ENCODE measurements at places on chromosomes 6 and 20. TPM values are rescaled to one million over a fixed set of nuclear protein-coding genes. Genes with fewer than 3 reads are reported as not detected.

DNA sequence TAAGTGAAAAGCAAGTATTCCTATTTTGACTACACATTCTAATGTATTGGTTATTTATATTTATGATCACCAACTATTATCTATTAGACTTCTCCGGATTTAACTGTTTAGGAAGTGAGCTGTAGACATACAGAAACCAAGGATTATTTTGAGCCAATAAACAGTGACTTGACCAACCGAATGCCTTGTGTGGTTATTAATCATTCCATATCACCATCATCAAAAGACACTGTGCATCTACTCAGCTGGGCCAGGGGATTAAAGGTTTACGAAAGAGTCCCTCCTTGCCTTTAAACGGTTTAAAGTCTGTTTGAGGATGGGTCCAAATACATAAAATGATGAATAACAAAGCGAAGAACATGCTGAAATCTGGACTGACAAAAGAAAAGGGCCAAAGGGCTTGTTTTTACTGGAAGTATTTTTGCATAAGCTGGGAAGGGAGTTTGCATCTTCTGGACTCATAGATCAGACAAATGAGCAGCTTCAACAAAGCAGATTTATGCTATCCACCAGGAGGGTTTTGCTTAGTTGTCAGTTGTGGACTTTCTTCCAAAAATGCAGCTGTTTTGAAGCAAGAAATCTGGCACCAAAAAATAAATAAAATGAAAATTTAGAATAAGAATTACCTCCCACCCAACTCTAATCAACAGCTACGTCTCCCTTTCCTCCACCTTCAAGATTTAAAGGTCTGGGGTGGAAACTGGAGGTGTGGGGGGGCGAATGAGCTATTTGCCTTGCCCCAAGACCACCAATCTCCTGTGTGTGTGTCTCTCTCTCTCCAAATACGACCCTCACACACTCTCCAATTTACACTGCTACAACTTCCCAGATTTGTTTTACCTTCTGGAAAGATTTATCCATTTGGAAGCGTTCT, 33.6 kb upstream of the ID4 start:
- H3K4me3 ChIP-seq: no peak overlapping the region
- no peak for DNase-seq
- H3K27me3 ChIP-seq: peaks cover 32% of the 10 kb centered on the region
- no peak overlapping the region for H3K27ac ChIP-seq
- H3K4me1 ChIP-seq: peaks cover 7% of the 10 kb centered on the region
- H3K36me3 ChIP-seq: no peaks in the 10 kb centered on the region

DNA sequence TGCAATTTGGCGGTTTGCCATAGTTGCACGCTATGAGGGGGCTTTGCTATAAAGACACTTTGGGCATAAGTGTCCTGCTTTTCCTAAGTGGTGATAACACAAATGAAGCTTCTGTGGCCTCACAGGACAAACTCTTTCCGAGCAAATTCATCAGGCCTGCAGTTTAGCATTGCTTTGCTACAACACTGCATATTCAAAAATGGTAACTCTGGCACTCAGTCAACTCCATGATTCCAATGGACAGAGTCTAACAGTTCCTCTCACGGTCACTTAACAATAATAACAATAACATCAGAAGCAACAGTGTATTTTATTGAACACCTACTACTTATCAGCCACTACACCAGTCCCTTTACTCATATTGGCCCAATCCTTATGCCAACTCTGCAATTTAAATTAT, 222.5 kb downstream of the FRK start:
- H3K4me1 ChIP-seq: no peaks in the 10 kb centered on the region
- DNase-seq: no peak
- H3K36me3 ChIP-seq: no peaks in the 10 kb centered on the region
- H3K27ac ChIP-seq: no peak overlapping the region

GRCh38 chr6:39934131-39934757, at the start of gene MOCS1:
MOCS1 (minus strand) TSS chr6:39934462; CDS start chr6:39934417, 45 bp downstream.
- peak within 1 kb of the TSS; percentile 71 for H3K4me3 ChIP-seq
- H3K4me1 ChIP-seq: peaks cover 1% of the 10 kb centered on the region
- no peaks in the 10 kb centered on the region for H3K36me3 ChIP-seq

DNA sequence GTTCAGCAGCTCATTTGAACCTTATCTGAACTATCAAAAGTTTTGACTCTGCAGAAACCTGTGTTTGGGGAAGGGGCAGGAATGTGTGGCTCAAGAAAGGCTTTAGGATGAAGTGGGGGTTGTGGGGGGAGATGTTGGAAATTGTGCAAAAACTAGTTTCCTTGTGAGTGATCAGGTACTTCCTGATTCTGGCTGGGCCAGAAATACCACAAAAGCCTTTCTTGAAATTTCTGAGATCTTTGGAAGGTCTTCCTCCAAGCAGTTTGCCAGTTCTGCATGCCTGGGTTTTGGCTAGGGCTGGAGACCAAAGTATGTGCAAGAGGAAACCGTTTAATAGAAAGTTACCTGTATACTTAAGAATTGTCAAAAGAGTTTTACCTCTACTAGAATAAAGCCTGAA, 116.6 kb downstream of the BMP2 start:
- DNase-seq: no peak
- H3K27me3 ChIP-seq: no peaks in the 10 kb centered on the region
- no peaks in the 10 kb centered on the region for H3K4me1 ChIP-seq
- no peak overlapping the region for H3K4me3 ChIP-seq

DNA sequence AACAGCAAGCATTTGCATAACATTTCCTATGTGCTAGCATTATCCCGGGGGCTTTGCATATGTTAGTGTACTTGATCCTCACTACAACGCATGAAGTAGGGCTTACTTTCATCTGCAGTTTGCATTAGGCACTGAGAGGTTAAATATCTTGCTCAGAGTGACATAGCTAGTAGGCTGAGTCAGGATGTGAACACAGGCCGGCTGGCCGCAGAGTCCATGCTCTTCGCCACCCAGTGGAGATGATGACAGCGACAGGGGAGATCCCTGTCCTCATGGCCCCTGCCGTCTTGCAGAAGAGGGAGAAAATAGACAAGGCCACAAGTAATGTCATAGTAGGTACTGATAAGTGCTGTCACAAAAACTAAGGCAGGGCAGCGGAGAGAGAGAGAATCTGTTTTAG, 46.9 kb downstream of the LYRM4 start:
- no peak overlapping the region for H3K27ac ChIP-seq
- H3K36me3 ChIP-seq: peaks cover 5% of the 10 kb centered on the region
- no peaks in the 10 kb centered on the region for H3K27me3 ChIP-seq
- H3K4me3 ChIP-seq: no peak overlapping the region
- H3K4me1 ChIP-seq: peaks cover 12% of the 10 kb centered on the region

THBD gene
- total RNA-seq: not detected

- H3K4me3 ChIP-seq: no peak overlapping the region
- H3K27ac ChIP-seq: no peak overlapping the region
- no peak for DNase-seq
- peaks cover 2% of the 10 kb centered on the region for H3K4me1 ChIP-seq
- peaks cover 19% of the 10 kb centered on the region for H3K27me3 ChIP-seq
These were observed 4.7 kb upstream of the C6orf132 start for GRCh38 chr6:42147138-42147562.

DNA sequence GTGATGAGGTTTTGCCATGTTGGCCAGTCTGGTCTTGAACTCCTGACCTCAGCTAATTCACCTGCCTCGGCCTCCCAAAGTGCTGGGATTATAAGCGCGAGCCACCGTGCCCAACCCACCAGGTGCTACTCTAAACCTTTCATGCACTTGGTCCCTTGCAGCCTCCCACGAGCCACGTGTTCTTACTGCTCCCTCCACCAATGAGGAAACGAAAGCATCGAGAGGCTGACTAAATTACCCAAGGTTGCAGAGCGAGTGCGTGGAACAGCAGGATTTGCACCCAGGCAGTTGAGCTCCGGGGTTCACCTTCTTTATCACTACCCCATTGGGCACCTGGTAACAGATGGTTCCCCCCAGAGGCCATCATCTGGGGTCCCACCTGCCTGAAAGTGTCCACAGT, 208.3 kb downstream of the LY86 start:
- no peak overlapping the region for H3K4me3 ChIP-seq
- DNase-seq: no peak
- H3K36me3 ChIP-seq: no peaks in the 10 kb centered on the region
- H3K27me3 ChIP-seq: no peaks in the 10 kb centered on the region
- H3K27ac ChIP-seq: no peak overlapping the region

- H3K36me3 ChIP-seq: no peaks in the 10 kb centered on the region
- peaks cover 11% of the 10 kb centered on the region for H3K4me1 ChIP-seq
These were observed 28.2 kb downstream of the CBFA2T2 start for GRCh38 chr20:33518071-33518470.

DNA sequence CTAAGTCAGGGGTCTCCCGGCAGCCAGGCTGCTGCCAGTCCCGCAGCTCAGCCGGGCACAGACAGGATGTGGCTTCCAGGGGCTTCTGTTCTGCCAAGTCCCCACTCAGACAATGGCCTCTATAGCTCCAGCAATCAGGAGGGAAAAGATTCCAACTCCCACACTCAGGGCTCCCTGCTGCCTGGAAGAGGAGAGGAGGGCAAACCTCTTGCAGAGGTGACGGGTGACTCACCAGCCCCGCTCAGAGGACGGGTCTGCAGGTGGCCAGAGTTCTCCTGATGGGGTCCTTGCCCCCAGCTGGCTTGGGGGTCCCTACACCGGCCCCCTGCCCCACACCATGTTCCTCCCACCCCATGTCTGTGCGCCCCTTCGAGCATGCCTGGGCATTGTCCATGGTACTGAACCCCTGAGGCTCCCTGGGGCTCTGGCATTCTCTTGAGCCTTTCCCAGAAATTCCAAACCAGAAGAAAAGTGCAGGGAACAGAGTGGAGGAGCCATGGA, 32.6 kb downstream of the NTSR1 start:
- H3K4me3 ChIP-seq: no peak overlapping the region
- H3K27ac ChIP-seq: no peak overlapping the region
- H3K4me1 ChIP-seq: peaks cover 39% of the 10 kb centered on the region
- H3K27me3 ChIP-seq: peaks cover 17% of the 10 kb centered on the region
- no peak for DNase-seq

Data from activated T-helper 2 cell treated with anti-CD3 and anti-CD28 coated beads, Interferon-gamma antibody, Interleukin-2, Interleukin-4, amounts not matched to agents 10 μg/mL and 5 μg/mL and 100 μg/mL, durations not matched to agents 14 hours and 24 hours and 36 hours (primary cell).